ENCODE measurements at places on chromosomes 5 and 9. TPM values are rescaled to one million over a fixed set of nuclear protein-coding genes. Genes with fewer than 3 reads are reported as not detected.

DNA sequence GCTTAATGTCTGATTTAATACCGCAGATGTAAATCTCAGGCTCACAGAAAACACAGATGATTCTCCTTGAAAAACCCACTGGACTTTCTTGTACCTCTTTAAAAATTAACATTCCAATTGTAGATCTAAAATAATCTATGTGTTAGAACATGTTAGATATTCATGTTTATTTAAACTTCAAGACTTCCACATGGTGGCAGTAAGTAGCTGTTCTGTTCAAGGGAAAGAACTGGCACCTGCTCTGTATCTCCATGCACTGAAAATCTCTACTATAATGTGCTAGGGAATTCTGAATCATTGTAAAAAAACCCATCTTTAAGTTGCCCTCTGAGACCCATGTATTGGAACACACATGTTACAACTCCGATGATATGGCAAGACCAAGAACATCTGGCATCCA, 366.9 kb downstream of the DMRTA1 start:
- DNase-seq = no peak

GRCh38 chr5:96283589-96283988, 149.5 kb downstream of the PCSK1 start:
- no peak for DNase-seq

DNA sequence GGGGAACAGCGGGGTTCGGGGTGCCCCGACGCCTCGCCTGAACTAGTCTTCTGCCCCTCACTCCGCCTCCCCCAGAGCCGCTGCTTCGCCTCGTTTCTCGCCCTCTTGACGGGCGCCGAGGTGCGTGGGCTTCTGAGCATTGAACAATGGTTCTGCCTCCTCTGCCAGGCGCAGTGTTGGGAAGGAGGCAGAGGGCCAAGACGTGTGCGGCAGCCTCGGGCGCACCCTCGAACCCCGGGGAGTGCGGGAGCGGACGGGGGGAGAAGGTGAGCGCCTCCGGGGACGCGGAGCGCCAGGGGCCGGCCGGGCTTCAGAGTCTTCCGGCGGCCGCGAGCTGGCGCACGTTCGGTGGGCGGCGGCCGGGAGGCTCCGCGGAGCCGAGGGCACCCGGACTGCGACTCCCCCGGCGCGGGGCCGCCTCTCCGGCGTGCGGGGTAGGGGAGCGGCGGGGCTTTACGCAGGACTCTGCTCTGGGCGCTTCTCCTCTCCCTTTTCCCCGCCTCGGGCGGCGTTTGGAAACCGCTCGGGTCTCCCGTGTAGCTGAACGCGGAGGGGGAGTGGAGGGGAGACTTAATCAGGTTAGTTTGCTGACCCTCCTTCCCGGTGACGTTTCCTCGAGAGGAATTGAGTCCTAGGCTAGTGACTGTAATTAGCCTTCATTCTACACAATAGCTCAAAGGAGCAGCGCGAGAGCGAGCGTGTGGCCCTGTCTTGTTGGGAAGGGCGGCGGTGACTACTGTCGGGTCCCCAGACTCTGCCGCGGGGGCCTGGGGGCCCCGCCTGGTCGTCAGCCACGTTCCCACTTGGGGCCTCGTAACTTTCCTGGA, 1.1 kb downstream of the VLDLR start:
- no peak for DNase-seq

Gene SLC4A9
- 0.22 TPM for total RNA-seq

Gene MEF2C
- total RNA-seq = 62.2 TPM

Gene CHSY3
- total RNA-seq = 4.8 TPM

Gene SMIM33
- total RNA-seq = not detected

Gene S100Z
- total RNA-seq = 0.90 TPM

DNA sequence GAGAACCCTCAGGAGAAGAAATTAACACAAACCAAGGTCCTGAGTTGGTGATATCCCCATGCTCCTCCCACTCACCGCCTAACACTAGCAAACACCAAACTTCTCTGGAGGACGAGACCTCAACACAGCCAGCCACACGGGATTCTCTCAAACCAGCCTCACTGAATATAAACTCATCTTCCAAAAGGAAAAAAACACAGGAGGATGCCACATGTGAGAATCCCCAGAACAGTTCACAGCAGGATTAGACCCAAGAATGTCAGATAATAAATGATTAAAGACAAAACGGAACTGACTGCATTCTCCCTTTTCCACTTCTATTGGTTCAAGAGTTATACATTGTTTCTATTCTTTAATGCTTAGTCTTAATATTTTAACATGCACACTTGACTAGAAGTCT, 89.2 kb downstream of the LPAR1 start:
- no peak for DNase-seq

Gene DRD1
- total RNA-seq = 1.1 TPM

DNA sequence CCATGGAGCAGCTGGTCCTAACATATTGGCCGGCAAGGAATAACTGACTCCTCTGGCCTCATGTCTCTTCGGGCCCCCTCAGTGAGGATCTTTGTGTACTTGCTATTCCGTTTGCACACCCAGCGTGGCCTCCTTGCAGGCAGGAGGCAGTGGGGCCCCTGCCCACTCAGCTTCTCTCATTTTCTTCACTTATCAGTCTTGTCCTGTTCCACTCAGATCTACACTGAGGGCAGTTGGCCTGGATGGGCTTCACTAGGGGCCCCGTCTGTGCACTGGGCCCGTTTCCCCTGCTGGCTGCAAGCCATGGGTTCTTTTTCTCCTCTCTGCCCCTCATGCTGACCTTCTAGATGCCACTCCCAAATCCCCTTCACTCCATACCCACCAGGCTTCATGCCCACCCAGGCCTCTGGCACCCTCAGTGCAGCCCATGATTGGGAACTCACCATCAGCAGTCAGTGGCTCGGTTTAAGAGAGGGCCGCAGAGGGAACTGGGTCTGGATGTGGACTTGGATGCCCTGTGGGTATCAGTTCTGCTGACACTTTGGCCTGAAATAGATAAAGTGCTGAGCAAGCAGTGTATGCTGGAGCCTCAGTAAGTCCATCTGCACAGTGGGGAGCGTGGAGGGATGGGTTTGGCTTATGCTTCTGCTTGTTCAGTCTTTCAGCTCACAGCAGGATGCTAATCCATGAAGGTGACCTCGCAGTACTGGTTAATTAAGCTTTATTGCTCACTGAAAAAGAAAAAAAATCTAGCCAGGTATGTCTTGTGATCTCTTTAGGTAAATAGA, 57.9 kb downstream of the ERBIN start:
- DNase-seq = no peak

GRCh38 chr5:34751807-34752736, 86.9 kb upstream of the TTC23L start:
- no peak for DNase-seq

All from mesenteric fat pad (tissue), 1 donor.